ENCODE measurements at places on chromosomes 7 and 10. TPM values are rescaled to one million over a fixed set of nuclear protein-coding genes. Genes with fewer than 3 reads are reported as not detected.

DNA sequence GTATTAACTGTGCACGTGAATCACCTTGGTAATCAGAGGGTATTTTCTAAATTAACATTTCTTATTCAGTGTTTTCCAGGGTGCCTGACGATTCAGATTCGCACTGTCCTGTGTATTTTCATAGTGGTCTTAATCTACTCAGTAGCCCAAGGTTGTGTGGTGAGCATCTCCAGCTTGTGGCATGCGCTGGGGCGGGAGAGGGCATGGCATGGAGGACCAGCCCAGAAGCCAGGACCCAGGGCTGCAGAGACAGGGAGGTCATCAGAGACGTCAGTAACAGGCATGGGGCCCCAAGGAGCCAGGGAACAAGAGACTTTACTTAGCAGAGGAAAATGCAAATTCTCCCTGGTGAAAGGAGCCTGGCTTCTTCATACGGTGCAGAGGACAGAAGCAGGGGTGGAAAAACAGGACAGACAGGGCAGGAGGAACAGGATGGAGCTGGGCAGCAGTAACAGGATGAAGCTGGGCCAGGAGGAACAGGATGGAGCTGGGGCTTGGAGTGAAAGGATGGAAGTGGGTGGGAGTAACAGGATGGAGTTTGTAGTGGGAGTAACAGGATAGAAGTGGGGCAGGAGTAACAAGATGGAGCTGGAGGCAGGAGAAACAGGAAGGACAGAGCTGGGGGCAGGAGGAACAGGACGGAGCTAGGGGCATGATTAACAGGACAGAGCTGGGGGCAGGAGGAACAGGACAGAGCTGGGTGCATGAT lies 110.9 kb downstream of the ADCY1 start:
- no peak for DNase-seq

- DNase-seq: no peak
Observed at GRCh38 chr7:29565224-29565630, 1.6 kb downstream of the PRR15 start.

DNA sequence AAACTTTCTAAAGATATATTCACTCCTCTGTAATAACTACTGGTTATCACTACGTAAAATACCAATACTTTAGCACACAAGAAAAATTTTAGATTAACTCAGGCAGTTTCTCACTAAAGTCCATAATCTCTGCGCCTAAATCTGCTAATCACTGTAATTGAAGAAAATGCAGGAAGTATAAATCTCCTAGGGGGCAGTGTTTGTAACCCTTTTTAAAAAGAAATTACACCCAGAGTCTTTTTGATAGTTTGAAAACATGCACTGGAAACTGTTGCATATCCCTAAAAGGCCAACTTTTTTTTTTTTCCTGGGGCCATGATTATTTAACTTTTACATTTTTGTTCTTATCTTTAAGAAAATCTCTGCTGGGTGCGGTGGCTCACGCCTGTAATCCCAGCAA lies 209.6 kb downstream of the KIAA1217 start:
- no peak for DNase-seq

- no peak for DNase-seq
Observed at GRCh38 chr10:17783751-17784150, 25.4 kb upstream of the MRC1 start.

DNA sequence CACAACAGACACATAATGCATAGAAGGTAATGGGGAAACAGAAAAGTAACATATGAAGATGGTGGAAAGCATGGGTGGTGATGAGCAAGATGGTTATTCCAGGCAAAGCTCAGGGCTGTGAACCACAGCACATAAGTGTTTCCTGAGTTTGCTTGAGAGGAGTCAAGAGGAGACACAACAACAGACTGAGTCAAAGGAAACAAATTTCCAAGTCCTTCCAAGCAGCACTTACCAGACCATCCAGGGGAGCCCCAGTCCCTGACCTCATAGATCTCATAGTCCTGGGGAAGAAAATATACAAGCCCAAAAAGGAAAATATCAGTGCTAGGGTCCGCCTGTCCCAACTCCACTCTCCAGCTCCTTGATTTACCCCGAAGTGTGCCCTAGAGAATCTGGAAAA lies 216.6 kb upstream of the FZD1 start:
- no peak for DNase-seq

GRCh38 chr10:125048094-125048864 lies 106.4 kb downstream of the ZRANB1 start:
- peak; percentile 89 for DNase-seq

DNA sequence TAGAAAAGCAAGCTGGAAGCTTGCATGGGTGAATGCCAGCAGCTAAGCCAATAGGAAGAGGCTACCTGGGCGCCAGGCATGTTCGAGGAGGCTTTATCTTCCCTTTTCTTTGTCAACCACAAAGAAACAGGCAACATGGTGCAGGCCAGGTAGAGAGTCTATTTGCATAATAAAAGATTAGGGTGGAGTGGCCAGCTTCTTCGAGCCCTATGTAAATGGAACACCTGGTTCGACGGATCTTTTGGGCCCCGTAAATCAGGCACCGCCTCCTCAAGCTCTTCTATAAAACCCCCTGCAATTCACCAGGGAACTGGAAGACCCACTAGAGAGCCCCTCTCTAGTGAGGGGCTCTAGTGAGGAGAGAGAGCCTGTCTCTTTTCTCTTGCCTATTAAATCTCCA lies 1106.2 kb upstream of the CELF2 start:
- DNase-seq: no peak

DNA sequence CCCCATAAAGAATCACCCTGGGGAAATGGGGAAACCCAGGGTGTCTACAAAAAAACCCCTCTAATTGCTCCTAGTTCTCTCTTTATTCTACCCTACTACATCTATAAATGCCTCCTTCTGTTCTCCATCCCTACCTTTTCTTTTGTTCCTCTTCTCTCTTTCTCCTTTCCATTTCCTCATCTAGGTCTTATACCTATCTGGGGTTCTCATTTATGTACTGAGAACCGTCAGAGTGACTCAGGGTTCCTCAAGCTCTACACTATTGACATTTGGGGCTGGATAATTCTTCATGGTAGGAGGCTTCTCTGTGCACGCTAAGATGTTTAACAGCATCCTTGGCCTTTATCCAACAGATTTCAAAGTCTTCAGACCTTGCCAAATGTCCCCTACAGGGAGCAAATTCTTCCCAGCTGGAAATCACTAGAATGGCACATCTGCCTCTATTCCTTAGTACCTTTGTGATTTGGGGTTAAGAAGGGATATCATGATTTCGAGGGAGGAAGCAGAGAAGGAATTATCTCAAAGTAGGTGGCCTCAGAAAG lies 137.4 kb upstream of the PTN start:
- no peak for DNase-seq

GRCh38 chr7:118777308-118777707 lies 552.8 kb downstream of the ANKRD7 start:
- no peak for DNase-seq

DNA sequence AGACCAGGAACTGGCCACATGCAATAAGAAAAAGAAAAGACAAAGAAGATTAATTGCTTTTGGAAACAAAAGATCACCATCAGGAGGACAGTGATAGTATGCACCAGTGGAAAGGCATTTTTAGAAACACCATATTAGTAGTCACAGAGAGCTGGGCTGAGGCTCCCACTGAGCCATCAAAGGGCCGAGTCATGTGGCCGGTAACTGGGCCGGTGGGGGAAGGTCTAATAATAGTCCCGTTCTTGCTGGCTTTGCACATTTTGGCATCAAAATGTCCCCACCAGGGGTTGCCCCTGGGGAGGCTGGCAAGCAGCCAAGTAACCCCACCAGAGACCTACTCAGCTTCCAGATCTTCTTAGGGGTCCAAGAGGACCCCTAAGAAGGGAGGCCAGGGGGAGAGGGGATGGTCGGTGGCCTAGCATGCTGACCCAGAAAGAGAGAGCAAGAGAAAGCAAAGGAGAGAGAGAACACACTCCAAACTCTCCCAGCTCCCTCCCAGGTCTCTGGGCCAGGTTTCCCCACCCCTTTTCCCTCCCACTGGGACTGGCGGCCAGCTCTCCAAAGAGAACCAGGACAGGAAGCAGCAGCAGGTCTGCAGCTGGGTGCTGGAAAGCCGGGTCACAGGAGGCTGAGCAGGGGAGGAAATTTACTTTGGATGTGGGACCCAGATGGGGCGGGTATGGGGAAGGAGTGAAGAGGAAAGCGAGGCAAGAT lies 70.2 kb upstream of the FGFR2 start:
- no peak for DNase-seq

DNA sequence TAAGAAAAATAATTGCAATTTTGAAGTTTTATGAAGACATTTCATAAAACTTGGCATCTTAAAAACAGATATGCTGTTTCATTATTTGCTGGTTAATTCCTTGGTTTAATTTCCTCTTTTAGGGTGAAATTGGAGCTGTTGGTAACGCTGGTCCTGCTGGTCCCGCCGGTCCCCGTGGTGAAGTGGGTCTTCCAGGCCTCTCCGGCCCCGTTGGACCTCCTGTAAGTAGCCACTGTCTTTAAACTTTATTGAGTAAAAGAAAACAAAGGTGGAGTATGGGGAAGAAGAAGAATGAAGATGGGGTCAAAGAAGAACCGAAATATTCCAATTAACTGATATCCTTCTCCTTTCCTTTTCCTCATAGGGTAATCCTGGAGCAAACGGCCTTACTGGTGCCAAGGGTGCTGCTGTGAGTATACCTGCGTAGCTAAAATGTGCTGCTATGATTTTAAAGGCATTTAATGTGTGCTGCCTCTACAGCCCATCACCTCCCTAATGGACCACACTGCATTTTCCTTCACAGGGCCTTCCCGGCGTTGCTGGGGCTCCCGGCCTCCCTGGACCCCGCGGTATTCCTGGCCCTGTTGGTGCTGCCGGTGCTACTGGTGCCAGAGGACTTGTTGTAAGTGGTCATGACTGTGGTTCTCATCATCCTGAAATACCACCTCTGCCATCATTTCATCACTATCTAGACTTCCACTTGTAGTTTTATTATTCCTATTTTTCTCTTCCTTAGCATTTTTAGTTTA lies 14.7 kb downstream of the COL1A2 start:
- DNase-seq: no peak

DNA sequence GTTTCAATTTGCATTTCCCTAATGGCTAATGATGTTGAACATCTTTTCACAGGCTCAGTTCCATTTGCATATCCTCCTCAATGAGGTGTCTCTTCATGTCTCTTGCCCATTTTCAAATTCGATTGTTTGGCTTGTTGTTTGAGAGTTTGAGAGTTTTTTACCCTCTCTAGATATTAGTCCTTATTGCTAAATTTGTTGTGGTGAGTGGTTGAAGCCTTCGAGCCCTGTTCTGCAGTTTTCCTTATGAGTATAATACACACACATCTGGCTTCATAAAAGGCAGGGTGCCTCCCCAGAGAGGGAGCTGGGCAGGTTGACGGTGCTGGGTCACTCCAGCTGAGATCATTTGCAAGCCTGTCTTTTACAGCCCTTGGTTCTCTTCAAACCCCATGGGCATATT lies 65.1 kb downstream of the RGS10 start:
- DNase-seq: no peak

- no peak for DNase-seq
Observed at GRCh38 chr7:68291710-68292109, 1295.1 kb downstream of the TYW1 start.

GRCh38 chr7:77954773-77955555 lies 156.4 kb downstream of the PHTF2 start:
- DNase-seq: no peak

- no peak for DNase-seq
Observed at GRCh38 chr7:106938803-106939202, 73.7 kb downstream of the PIK3CG start.

GRCh38 chr7:12569673-12570072 lies 847 bp upstream of the SCIN start:
- DNase-seq: no peak

DNA sequence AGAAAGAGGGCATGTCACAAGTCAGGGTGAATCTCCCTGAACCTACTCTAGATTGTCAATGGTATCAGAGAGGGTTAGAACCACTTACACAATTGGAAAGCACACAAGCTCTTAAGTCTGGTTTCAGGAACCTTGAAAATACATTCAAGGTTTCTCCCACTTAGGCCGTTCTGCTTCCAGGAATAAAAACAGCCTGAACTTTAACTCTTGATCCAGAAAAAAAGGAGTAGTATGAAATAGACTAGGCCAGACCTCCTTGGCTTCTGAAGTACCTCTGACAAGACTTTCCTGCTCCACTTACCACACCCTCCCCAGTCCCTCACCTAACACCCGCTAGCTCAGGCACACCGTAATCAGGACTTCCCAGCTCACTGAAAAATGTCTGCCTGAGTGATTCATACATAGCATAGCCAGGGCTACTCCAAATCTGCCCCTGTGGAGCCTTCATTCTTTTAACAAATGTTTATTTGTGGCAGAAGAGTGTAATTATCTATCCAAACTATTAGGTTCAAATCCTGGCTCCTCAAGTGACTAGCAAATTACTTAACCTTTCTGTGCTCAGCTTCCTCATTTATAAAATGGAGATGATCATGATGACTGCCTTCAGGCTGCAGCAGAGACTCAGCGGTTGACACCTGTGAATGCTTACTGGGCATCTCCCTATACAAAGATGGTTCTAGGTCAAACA lies 30.3 kb upstream of the IL6 start:
- DNase-seq: peak; percentile 51

DNA sequence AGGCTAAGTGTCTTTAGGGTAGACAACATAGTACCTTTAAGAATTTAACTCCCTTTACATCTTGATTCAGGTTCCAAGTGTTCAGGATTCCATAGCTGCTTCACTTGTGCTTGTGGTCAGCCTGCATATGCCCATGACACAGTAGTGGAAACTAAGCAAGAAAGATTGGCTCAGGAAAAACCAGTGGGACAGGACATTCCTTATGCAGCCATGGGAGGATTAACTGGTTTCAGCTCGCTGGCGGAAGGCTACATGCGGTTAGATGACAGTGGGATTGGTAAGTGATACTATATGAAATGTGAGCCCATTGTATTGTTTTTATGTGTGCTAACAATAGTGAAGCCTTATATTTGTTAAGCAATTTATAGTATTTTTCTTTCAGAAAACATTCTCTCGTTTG lies 11.3 kb downstream of the FAM221A start:
- no peak for DNase-seq

Gene LSM8
- 43.6 TPM for total RNA-seq

Gene PCLO
- 9.1 TPM for total RNA-seq

Gene IGF2BP3
- 111 TPM for total RNA-seq

Gene GNAI1
- 14.7 TPM for total RNA-seq

Gene CPED1
- total RNA-seq: 0.76 TPM

Gene LAMB1
- total RNA-seq: 240 TPM

Gene UCN3
- total RNA-seq: not detected

Gene DLD
- total RNA-seq: 58.0 TPM

Gene RAB18
- 75.9 TPM for total RNA-seq

Gene NEUROG3
- total RNA-seq: not detected

Gene WNT8B
- not detected for total RNA-seq

Gene KAZALD1
- 1.7 TPM for total RNA-seq

All from Calu3 (cell line).